ENCODE measurements at places on chromosomes 5 and 9.

- no peak for DNase-seq
Observed at GRCh38 chr5:153483482-153483881, 7.0 kb upstream of the GRIA1 start.

GRCh38 chr5:32419791-32420190 is 24.7 kb downstream of the ZFR start:
- DNase-seq: no peak

DNA sequence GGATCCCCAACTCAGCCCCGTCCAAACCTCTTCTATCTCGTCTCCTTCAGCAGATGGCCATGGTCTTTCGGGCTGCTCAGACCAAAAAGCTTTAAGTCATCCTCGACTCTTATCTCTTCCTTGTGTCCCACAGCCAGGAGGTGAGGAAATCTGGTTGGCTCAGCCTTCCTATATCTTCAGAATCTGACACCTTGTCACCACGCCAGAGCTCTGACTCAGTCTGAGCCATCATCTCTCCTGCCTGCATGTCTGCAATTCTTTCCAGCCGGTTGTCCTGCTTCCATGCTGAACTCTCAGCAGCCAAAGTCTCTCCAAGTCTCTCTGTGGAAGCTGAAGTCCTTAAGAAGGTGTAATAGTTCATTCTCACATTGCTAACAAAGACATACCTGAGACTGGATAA is 419.3 kb upstream of the ADAMTS16 start:
- no peak for DNase-seq

- no peak for DNase-seq
Observed at GRCh38 chr5:125696762-125697161, 726.4 kb upstream of the GRAMD2B start.

DNA sequence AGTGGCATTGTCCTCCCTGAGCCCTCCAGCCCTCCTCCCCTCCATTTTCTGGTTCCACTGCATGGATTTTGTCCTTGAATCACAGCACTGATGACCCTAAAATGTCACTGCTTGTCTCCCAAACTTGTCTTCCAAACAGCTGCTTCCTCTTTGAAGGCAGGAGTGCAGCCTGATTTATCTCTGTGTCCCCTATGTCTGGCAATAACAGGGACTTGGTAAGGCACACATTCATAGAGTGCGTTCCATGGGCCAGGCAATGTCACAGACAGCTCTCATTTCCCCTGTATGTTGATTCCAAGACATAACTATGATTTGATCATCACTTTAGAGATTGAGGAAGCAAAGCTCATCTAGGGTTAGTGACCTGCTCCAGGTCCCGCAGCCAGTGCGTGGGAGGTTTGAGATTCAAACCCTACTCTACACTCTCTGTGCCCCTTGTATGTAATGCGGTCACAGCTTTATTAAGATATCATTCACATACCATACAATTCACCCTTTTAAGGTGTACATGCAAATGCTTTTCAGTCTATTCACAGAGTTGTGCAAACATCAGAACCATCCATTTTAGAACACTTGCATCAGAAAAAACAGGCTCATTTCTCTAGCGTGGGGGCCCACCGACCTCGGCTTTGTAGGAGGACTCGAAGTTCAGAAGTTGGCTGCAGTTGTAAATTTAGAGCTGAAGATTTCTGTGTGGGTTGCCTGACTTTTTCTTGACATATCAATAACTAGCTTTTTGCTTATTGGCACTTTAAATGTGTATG is 28.4 kb upstream of the BOD1 start:
- no peak for DNase-seq
